ENCODE measurements at places on chromosomes 11 and 22.

GRCh38 chr22:49197986-49198704, 629.5 kb downstream of the BRD1 start:
- DNase-seq, result no peak

DNA sequence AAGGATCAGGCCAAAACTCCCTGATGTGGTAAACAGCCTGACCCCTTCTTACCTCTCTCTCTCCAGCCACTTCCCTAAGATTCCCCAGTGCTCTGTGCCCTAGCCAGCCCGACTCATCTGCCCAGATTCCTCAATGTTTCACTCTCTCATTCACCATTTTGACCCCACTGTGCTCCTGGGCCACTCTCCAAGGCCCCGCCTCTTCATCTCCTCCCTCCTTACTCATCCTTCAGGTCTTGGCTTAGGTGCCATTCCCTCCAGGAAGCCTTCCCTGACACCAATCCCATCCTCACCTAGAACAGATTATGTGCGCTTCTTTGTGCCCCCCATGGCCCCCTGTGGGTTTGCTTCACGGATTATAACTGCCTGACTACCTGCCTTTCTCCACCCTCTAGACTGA, 13.2 kb downstream of the SLC43A3 start:
- DNase-seq, result no peak

DNA sequence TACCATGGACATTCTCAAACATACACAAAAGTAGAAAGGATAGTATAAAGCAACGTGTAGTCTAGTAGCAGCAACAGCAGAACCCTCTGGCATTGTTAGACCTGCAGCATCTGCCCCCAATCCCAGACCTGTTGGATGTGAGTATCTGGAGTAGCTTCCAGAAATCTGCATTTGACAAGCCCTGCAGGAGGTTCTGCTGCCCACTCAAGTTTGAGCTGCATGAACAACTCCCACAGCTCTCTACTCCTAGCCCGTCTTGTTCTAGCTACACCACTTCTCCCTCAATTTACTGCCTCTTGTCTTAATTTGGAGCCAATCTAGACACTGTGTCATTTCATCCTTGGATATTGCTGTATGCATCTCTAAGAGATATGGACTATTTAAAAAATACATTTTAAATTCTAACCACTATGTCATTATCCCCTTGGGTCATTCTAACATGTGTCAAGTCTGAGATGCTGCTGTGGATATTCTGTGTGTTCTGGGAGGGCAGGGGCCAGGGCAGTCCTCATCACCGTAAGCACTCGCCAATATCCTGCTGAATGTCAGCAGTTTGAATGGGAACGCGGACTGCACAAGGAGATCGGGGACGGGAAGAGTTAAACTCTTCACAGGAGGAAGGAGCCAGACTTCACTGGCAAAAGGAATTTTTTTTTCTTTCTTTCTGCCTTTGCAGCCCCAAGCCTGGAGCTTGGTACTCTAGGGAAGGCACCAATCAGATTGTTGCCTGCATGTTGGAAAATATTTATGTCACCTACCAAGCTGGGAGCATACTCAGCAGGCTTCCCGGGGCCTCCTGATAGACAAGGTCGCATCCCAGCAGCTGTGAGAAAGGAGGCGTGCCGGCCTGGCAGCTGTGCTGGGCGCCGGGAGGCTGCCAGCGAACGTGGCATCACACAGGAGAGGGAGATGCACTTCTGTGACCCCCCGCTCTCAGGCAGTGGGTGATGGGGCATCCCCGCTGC, 429.0 kb downstream of the MIAT start:
- no peak for DNase-seq

DNA sequence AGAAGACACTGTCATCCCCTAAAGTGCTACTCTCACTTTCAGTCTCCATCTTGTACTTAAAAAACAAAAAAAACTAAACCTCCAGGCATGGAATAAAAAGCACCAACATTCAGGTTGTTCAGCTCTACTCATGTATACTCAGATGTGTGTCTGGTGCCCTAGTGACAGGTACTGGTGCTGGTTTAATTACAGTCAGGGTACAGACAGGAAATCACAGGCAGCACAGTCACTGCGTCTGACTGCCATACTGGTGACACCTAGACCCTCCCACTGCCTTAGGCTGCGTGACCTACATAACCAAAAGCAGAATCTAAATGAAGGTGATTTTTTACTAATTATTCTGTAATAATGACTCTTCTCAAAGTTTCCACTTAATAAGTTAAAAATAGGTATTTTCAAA, at the start of gene ARHGAP32:
ARHGAP32 (minus strand) TSS at position 176 of the 400 bp plus-strand sequence; CDS start at position 49, 127 bp downstream.
- no peak for DNase-seq

DNA sequence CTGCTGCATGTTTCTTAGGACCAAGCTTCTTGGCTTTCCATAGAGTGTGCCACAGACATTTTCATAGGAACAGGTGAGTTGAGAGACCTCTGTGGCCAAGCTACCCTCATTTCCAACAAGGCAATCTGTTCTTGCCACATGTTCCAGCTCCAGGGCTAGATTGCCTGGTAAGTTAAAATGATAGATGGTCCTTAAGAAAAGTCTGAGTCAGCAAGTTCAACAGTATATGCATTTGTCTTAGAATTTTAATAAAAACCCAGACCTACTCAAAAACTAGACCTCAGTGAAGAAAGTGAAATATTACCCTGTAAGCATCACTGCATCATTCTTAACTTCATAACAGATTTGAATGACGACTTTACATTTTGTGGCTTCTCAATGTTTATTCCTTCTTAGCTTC, 1123.6 kb downstream of the DLG2 start:
- DNase-seq, result no peak

GRCh38 chr11:5280582-5281102, 10.9 kb upstream of the HBE1 start:
- no peak for DNase-seq

DNA sequence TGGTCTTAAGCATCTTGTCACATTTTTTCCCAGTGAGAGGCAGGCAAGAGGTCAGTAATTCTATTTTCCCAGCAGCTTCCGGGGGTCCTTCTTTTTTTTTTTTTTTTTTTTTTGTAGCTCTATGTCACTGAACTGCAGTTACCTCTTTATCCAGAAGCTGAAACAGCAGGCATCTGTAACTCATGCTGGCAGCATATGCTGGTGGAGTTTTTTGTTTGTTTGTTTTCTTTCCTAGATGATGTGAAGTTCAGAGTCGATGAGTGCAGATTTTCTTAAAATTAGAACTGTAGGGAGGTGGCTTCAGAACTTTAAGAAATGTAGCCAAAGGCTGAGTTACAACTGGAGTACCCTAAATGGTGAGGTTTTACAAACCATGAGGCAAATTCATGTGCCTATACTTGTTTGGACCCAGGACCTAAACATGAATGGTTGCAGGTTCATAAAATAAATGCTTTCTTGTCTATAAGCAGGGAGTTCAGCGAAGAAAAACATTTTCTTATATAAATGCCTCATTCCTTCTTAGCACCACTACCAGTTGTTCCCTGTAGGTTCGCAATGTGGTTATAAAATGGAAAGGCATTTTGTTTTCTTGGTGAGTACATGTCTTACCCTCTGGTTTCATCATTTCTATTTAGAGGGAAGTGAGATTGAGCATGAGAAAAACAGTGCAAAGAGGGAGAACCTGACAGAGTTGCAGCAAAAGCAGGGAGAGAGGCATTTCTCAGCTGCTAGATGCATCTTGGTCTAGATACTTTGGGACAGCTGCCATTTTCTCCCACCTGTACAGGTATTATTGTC, 84.0 kb downstream of the TRIM44 start:
- DNase-seq, result no peak

- no peak for DNase-seq
Measured at GRCh38 chr11:102391549-102392237, 44.7 kb downstream of the BIRC2 start.

GRCh38 chr11:130785380-130786116, 130.7 kb downstream of the SNX19 start:
- DNase-seq, result no peak

DNA sequence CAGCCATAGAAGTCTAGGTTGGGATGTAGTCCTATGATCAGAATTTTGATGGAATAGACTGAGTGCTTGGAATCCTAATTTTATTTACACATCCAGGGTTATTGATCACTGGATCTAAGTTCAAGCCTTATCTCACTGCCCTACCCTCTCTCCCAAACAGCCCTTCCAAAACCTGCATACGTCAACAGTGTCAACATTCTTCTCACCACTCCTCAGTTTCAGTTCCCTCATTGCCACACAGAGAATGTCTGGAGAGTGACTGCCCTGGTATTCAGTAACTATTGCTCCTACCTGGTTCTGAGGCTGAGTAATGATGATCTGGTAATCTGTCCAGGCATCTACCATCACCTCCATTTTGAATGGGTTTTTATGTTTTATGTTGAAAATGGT, 60.0 kb downstream of the GLYATL1 start:
- DNase-seq, result no peak

- peak; percentile 96 for DNase-seq
Measured at GRCh38 chr11:73393479-73394415, 17.5 kb downstream of the RELT start.

GRCh38 chr11:76740772-76741171, 42.4 kb upstream of the TSKU start:
- DNase-seq, result no peak

DNA sequence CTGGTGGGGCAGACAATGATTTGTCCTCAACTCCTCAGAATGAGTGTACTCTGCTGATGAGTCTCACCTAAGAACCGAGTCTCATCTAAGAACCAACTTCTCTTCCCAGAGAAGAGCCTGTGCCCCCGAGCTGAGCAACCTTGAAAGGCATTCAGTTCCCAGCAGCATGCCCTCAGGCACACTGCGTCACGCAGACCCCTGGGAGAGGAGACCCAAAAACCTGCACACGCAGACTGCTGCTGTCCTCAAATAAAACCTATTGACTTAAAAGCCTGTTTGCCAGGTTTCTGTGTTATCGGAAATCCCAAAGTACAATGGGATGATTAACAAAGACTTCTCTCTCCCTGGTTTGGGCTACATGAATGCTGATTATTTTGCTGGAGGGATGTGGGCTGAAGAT, 121.2 kb downstream of the C11orf58 start:
- DNase-seq, result no peak
